ENCODE measurements at places on chromosomes 2 and 18.

GRCh38 chr2:17867133-17867532 lies 11.3 kb upstream of the KCNS3 start:
- no peak for DNase-seq

GRCh38 chr2:58158481-58158880 lies 82.6 kb downstream of the FANCL start:
- no peak for DNase-seq

DNA sequence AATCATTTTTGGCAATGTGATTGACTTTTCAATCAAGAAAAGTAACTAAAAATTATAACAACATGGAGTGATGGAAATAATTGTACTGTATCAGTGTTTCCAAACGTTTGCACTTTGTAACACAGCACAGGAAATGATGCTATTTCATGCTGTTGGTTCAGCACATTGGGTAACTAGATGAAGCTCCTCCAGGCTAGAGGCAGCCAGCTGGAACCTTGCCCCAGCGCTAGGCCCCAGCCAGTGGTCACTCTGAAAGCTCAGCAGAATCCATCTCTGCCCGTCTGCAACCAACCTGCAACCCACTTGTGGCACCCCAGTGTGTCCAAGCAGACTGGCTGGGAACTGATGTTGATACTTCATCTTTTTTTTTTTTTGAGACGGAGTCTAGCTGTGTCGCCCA lies 15.3 kb downstream of the UNC50 start:
- no peak for DNase-seq

DNA sequence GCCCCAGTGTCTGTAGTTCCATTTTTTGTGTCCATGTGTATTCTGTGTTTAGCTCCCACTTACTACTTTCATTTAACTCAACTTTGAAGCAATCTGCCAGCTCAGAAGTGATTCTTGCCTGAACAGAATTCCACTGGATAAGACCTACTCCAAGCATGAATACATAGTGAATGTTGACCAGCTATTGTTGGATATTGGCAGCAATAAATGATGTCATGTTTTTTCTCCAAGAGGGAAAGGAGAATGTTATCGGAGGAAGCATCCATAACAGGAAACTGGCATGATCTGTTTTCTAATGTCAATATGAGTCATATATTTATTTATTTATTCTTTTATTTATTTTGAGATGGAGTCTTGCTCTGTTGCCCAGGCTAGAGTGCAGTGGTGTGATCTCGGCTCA lies 36.8 kb upstream of the TRAPPC8 start:
- DNase-seq, result no peak

GRCh38 chr2:1736997-1737480 lies 7.3 kb downstream of the PXDN start:
- DNase-seq, result no peak

- no peak for DNase-seq
These were observed 61.0 kb downstream of the CACNB4 start for GRCh38 chr2:152037743-152038435.
